Hematopoietic multipotent progenitor cell treated with erythropoietin and hydrocortisone succinate and interleukin-3 and kit ligand, for 6 days (in vitro differentiated cells): ENCODE measurements at places on chromosomes 3 and 15.

GRCh38 chr15:100220058-100220768 is 121.6 kb downstream of the ADAMTS17 start:
- DNase-seq = no peak

DNA sequence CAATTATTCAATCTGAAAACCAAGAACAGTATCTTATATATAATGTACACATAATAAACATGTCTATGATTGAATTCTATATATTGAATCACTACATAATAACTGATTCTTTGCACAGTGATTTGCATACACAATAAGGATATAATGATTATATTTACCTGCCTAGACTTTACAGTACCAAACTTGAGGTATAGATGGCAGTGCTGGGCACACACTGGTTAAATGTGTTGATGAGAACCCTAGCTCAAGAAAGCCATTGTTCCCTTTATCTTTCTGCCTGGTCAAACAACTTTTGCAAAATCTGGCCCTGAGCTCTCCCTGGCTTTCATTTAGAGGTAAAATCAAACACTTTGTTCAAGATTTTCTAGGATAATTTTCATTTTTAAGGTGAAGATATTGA is 697.7 kb downstream of the TUSC7 start:
- peak; percentile 45 for DNase-seq

DNA sequence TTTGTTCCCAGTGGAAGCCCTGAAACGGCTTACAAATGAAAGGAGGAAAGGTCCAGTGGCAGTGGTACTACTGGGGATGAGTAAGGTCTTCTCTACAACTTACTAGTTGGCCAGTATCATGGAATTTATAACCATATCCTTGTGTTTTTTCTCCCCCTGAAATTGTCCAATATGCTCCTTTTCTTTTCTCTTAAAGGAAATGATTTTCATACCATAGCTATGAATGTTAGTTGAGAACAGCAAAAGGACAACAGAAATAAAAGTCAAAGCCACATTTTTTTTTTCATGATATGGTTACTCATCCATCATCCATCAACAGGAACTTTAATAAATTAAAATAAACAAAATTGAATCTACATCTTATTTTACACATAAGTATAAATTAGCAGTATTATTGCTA is 450.4 kb downstream of the MFSD1 start:
- DNase-seq = no peak

- DNase-seq = peak; percentile 90
These were observed 37.3 kb upstream of the CACNA1D start for GRCh38 chr3:53457068-53457467.

- no peak for DNase-seq
These were observed 30.7 kb upstream of the MYLK start for GRCh38 chr3:123914829-123915228.

- no peak for DNase-seq
These were observed at the start of gene TMCO5A for GRCh38 chr15:37934340-37934739. Gene TMCO5A (plus strand): TSS chr15:37934640. CDS start chr15:37936324, 1,684 bp downstream.

DNA sequence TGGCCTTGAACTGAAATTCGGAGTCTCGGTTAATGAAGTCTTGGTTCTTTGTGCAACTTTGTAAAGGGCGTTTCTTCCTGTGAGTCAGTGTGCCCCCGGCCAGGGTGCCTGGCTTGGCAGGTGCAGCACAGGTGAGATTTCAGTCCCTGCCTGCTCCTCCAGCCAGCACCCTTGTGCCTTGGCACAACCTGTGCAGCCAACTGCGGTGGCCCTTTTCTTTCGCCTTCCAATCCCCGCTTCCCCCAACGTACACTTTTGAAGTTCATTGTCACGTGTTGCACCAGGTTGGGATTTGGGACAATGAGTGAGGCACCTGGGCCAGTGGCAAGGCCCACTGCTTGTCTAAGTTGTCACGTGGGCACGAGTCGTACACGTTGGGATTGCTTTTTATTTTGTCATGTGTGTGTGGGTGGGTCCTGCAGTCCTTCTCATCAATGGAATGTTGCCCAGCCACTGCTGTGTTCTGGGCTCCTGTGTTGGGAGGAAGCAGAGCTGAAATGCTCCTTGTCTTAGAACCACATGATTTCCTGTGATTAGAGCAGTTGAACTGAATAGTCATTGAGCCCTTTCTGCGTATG is 242.9 kb upstream of the BHLHE40 start:
- peak; percentile 63 for DNase-seq

GRCh38 chr3:117524890-117525289 is 815.3 kb downstream of the TUSC7 start:
- DNase-seq = no peak

- no peak for DNase-seq
These were observed 2.7 kb downstream of the C3orf22 start for GRCh38 chr3:126555795-126556636.

- peak; percentile 30 for DNase-seq
These were observed 439.1 kb upstream of the GRM7 start for GRCh38 chr3:6421666-6422445.

DNA sequence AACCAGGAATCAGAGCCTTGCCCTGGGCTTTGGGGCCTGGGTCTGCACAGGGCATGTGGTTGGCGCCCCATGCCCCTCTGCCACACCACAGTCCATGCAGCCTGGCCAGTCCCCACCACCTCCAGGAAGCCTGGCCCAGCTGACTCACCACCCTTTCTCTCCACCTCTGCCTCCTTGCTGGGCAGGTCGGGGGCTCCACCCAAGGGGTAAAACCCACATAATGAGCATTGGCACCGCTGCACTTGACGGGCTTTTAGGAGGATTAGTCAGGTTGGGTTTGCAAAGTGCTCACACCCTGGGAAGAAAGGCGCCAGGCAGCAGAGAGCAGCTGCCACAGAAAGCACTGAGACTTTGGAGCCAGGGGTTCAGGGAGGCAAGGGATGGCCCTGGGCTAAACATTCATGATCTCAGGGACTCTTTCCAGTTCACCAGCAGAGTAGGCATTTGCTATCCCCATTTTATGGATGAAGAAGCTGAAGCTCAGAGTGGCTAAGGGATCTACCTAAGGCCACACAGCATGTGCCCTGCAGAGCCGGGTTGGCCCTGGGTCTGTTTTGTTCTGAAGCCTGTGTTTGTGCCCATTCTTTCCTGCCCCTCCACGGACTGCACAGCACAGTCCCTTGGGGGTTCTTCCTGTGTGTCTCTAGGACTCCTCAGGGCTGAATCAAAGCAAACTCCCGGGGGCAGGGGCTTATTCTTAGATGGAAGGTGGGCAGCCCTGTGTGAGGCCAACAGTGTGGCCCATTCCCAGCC is 113.4 kb downstream of the ETFA start:
- DNase-seq = peak; percentile 17

DNA sequence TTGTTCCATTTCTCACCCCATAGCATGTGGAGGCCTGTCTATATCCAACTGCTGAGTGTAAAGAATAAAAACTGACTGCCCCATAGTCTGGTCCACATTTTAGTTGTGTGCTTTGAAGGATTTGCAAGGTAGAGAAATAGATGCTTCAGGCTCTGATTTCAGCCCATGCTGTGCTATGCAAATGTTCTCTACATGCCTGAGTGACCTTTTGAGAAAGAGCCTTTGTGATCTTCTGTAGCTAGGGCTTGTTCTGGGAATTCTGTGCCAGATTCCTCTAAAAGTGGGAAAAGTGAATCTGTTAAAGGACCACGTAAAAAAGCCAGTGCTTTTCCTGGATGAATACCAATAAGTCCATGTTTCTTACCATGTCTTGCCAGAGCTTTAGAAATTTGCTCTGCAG is 5.2 kb downstream of the KCTD6 start:
- DNase-seq = no peak

DNA sequence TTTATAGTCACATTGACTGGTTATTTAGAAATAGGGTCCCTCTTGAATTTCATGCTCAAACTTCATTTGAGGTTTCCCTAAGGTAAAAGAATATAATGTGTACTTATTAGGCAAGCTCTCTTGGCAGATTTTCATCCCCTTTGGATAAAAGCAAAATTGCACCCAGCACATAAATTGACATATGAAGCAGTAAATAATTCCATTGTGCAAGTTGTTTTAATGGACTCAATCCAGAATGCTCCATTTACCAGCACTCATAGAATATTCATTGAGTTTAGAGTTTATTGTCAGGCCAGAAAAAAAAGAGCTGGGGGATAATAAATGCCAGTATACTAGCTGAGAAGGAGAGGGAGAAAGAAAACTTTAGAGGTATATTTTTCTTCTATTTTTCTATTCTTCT is 136.8 kb downstream of the TPRG1 start:
- no peak for DNase-seq

- DNase-seq = no peak
These were observed 231.7 kb upstream of the ARRDC4 start for GRCh38 chr15:97728791-97729190.

DNA sequence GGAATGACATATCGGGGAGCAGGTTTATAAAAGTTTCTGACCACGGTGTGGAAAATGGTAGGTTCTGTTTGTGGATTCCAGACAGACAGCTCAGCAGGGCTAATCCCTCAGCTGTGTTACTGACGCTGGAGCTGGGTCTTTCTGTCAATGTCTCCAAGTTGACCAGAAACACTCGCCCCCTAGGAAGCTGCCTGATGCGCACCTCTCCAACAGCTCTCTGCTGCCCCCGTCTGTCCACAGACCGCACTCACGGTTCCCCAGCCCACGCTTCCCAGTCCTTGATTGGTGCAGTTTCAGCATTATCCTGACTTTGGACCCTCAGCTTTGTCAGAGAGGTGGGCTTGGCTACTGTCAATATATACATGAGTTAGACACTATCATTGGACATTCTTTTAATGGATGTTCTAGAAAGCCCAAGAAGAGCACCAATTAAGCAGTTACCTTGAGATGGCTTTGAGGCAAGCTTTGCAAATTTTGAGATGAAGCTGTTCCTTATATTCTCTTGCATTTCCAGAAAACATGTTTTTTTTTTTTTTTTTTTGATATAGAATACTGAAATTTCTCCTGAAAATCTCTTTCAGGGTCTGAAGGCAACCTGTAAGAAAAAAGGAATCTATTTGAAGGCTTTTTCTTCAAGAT is 98.9 kb upstream of the TBC1D5 start:
- DNase-seq = peak; percentile 88
